NCI-H1105 treated with DMSO at 0.1 percent for 48 hours (cell line): ENCODE measurements at places on chromosomes 11 and 22.

- DNase-seq: no peak
These were observed 13.4 kb upstream of the PGA3 start for GRCh38 chr11:61189933-61190332.

GRCh38 chr11:86888164-86889000, 66.8 kb downstream of the FZD4 start:
- DNase-seq: no peak

GRCh38 chr11:108994887-108995286, 330.0 kb downstream of the DDX10 start:
- DNase-seq: no peak

- no peak for DNase-seq
These were observed 2.1 kb upstream of the NEAT1 start for GRCh38 chr11:65420506-65420905.

DNA sequence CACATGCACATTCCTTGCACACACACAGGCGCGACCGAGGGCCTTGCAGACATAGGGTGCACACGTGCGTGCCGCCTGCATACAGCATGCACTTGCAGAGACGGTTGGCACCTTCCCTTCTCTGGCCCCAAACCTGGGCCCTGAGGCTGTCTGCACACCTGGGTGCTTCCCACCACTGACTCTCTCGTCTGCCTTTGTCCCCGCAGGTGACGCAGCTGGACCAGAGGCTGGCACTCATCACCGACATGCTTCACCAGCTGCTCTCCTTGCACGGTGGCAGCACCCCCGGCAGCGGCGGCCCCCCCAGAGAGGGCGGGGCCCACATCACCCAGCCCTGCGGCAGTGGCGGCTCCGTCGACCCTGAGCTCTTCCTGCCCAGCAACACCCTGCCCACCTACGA, 38.0 kb downstream of the CDKN1C start:
- peak; percentile 89 for DNase-seq

GRCh38 chr11:17259519-17259918, 17.0 kb upstream of the NUCB2 start:
- no peak for DNase-seq
